HCT116 (cell line): ENCODE measurements at places on chromosomes 3 and 15.

GRCh38 chr3:142278451-142278850 lies 53.1 kb upstream of the GK5 start:
- H3K4me1 ChIP-seq, result no peaks in the 10 kb centered on the region
- no peak overlapping the region for H3K27ac ChIP-seq
- no peaks in the 10 kb centered on the region for H3K36me3 ChIP-seq
- no peak for DNase-seq

DNA sequence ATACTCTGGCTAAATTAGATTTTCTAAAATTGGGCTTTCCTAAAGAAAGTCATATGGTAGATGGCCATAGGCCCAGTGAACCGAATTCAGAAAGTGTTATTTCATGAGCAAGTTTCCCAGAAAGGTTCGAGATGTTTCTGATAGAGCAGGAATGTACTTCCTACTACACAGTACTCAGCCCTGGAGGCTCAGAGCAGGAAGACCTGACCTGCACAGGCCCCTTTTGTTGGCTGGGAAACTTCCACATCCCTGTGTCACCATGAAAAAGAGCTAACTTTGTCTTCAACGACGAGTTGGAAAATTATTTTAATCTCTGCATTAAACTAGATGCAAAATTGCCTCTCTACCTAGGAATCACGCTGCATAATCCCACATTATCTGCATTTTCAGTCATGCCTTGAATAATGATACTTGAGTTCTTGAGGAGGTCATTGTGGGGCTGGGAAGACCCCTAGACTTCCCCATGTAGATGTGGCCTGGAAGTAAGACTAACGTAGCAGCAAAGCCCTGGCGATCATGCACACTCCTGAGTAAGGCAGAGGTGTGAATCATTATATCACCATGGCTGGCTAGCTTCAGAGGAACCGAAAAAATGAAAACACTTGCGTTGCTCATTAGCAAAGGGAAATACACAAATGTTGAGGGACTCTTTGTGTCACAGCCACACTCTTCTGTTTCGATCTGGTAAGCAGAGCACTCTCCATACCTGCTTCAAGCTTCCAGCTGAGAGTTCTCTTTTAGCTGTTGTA lies 47.1 kb downstream of the CMTM7 start:
- no peak for DNase-seq
- H3K27me3 ChIP-seq, result no peaks in the 10 kb centered on the region
- H3K4me1 ChIP-seq, result no peaks in the 10 kb centered on the region
- no peak overlapping the region for H3K4me3 ChIP-seq
- no peak overlapping the region for H3K27ac ChIP-seq
- no peaks in the 10 kb centered on the region for H3K36me3 ChIP-seq

GRCh38 chr3:123083383-123084124 lies 16.7 kb downstream of the PDIA5 start:
- H3K27me3 ChIP-seq, result no peaks in the 10 kb centered on the region
- no peak for DNase-seq

DNA sequence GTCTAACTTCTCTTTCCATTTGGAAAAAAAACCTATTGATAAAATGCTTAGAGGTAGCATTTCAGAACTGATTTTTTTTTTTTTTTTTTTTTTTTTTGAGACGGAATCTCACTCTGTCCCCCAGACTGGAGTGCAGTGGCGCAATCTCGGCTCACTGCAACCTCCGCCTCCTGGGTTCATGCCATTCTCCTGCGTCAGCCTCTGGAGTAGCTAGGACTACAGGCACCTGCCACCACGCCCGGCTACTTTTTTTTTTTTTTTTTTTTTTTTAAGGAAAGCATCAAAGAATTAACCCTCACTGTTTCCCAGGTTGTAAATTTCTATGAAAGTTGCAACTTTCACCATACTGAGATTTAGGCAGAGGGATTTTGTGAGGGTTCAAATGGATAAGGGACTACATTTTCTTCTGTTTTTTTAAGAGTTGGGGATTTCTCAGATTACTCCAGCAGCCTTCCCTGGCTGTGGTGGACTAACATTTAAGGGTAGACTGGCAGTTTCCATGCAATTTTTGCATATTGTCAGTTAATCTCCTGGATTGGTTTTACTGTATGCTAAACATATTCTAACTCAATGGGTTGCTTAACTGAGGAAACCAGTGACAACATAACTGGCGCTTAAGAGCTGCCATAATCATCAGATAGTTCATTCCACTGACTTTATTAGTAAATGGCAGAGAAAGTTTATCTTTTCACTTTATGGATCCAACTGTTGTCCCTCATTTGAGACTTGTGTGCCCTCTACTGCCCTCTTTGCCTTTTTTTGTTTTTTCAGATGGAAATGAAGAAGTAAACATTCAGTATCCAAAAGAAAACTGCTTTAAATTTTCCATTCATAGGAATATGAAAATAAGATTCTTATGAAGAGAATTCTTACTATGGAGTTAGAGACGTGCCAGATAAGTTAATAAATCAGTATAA lies 93.7 kb downstream of the NPTN start:
- no peaks in the 10 kb centered on the region for H3K27me3 ChIP-seq
- H3K27ac ChIP-seq, result no peak overlapping the region
- H3K4me3 ChIP-seq, result no peak overlapping the region

GRCh38 chr15:93948726-93949125 lies 282.6 kb upstream of the MCTP2 start:
- no peak for DNase-seq
- H3K27ac ChIP-seq, result no peak overlapping the region
- no peaks in the 10 kb centered on the region for H3K4me1 ChIP-seq
- H3K27me3 ChIP-seq, result no peaks in the 10 kb centered on the region
